ENCODE measurements at places on chromosomes 6 and 20. TPM values are rescaled to one million over a fixed set of nuclear protein-coding genes. Genes with fewer than 3 reads are reported as not detected.

DNA sequence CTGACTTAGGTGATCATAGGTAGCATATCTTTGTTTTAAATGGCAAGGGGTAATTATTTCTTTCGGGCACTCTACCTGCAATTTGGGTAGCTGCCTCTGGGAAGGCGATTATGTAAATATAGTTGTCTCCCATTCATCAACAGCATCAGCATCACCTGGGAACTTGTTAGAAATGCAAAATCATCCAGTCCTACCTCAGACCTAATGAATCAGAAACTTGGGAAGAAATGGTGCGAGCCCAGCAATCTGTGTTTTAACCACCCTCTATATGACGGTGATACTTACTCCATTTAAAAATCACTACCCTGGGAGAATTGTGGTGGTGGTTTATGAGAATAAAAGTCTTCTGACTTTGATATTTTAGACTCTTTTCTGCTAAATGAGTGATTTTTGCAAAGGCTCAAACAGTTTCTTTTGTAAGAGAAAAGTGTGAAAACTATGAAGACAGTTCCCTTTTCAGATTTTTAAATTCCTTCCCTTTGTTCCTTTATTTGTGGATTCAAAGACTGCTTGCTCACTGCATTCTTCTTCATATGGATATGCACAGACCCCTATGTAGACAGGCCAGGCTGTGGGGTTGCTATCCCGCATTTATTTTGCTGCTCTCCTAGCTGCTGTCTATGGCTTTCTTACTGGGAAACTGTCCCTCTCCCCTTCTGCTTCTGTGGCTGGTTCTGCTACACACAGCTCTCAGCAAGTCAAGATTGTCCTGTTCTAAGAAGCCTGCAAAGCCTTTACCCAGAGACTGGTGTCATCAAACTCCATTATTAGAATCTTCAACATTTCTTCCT lies 365.3 kb downstream of the RNF144B start:
- DNase-seq = no peak

EFCAB8 gene
- total RNA-seq = 1.1 TPM

GRCh38 chr6:108156180-108156937 lies 9.5 kb upstream of the NR2E1 start:
- peak; percentile 50 for DNase-seq

DNA sequence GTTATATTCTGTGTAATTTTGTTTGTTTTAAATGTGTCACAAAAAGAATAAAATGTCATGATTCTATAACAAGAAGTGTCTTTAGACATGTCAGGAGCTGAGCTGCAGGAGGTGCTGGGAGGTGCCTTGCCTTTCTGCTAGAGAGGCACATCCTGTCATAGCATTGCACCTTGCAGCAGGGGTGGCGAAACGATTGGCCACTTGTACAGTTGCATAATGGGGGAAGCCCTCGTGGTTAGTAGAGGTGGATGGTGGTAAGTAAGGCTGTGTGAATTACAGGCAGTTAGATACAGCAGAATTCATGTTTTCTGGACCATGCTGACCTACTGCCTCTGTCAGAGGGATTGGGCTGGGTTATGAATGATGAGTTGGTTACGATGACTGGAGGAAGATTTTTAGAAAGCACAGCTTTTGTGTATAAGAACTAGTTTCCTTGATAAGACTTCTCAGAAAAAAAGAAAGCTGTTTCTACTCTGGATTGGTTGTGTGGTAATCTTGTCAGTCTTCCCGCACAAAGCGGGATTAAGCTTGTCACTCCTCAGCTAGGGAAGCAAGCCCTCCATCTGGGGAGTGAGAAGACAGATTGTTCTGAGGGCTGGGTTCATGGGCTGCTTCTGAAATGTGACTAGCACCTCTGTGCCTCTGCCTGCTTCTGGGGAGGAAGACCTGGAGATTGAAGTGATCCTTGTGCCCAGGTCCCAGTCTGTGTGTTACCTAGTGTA lies 74.9 kb downstream of the FOXO3 start:
- no peak for DNase-seq

OTOR gene
- not detected for total RNA-seq

GRCh38 chr6:13729891-13730290 lies 18.3 kb upstream of the RANBP9 start:
- no peak for DNase-seq

DNA sequence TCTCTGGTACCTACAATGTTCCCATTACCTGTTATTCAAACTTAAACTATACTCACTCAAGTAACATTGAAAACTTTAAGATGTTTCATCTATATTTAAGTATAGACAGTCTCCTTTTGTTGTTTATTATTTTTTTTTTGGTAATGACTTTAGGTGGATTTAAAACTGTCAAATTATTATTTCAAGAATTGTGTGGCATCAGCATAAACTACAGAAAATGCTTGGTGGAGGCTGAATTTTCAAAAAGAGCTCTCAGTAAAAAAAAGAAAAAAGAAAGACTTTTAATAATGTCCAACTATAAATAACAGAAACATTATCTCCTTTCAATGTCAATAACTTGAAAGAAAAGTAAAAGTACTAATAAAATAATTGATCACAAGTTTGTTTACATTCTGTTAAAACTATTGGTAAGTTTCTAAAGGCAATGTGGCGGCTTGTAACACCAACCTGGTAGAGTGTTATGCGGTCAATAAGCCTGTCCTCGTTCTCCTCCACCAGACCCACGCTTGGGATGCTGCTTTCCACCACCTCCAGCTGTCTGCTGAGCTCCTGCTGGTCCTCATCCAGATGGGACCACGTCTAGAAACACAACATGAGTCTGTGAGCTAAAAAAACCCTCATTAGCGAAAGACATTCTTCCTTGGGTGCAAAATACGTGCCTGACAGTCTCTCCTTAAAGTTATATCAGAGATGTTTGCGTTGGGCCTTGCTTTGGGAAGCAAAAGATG lies 400.6 kb downstream of the SYNE1 start:
- DNase-seq = no peak

NEURL2 gene
- 6.8 TPM for total RNA-seq

GRCh38 chr6:34259529-34260069 lies 10.8 kb upstream of the SMIM29 start:
- DNase-seq = no peak

- DNase-seq = no peak
Measured at GRCh38 chr6:101085327-101085726, 204.2 kb upstream of the ASCC3 start.

- DNase-seq = no peak
Measured at GRCh38 chr6:82227770-82228169, 19.8 kb downstream of the IBTK start.

- no peak for DNase-seq
Measured at GRCh38 chr6:148514091-148514845, 171.6 kb downstream of the SASH1 start.

DNA sequence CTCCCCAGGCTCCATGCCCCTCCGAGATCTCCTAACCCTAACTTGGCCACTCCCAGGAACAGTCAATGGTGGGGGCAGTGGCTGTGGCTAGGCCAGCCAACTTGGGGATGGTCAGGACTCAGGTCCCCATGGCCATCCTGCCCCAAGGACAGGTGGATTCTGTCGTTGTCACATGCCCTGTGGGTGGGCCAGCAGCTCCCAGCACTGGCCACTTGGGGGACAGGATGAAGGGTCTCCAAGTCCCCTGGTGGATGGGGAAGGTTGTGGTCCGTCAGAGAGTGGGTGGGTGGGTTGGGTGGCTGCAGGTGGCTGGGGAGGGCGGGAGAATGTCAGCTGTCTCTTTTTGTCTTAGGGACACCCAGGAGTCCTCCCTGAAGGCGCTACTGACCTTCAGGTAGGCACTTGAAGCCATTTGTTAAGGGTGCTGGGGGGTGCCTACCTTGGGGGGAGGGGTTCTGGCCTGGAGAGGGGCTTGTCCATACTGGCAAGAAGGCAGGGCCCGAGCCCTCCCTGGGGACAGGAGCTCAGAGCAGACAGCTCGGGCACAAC lies 5.5 kb downstream of the COL9A3 start:
- DNase-seq = no peak

- no peak for DNase-seq
Measured at GRCh38 chr6:161003336-161003735, 11.8 kb downstream of the MAP3K4 start.

DNA sequence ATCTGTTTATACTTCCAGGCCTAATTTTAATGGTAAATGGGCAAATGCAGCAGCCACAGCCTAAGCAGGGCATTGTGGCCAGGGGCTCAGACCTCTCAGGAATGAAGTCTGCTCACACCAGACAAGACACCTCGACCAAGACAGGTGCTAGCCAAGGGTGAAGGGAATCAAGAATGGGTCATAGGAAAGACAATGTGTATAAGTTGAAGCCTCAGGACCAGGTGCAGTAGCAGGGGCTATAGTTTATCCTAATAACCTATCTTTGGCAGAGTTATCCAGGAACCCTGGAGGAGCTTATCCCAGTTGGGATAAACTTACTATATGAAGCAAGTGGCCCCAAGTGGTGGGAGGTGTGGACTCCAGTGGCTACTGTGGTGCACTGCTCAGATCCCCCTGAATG lies 165.0 kb upstream of the TAB2 start:
- no peak for DNase-seq
